Stimulated activated CD8-positive, alpha-beta memory T cell treated with anti-CD3 and anti-CD28 coated beads, Interleukin-7, amount 100 ng/mL, for 1 hour (primary cell): ENCODE measurements at places on chromosomes 5 and 9.

- DNase-seq, result no peak
These were observed 297.3 kb downstream of the NR3C1 start for GRCh38 chr5:143106174-143106573.

DNA sequence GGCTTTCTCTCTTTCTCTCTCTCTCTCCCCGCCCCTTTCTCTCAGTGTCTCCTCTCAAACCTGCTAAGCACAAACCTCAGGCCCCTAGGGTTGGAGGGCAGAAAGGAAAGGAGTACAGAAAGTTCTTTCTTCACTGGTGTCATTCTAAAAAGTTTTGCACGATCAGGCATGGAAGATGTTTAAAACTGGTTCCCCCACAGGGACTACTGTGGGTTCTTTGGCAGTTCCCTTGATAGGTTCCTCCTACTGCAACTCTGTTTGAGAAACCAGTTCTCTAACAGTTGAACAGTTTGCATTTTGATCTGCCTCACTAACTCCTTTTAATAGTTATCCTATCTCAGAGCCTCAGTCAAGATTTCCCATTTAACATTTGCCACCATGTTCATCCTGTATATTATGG, 82.9 kb downstream of the CDO1 start:
- no peak for DNase-seq

DNA sequence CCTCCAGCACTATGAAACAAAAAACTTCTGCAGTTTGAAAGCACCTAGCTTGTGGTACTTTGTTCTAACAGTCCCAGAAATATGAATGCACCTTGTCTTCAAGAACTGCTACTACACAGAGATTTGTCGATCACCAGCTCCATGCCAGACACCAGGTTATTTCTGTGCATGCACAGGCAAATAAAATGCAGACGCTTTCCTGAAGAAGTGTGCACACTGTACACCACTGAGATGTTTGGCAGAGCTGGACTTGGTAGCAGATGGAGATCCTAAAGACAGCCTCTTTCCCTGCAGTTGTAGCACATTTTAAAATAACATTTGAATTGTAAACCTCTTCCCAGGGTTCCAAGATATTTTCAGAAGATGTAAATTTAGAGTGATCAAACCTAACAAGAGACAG, 730.0 kb downstream of the MTRR start:
- DNase-seq, result no peak

GRCh38 chr9:132141344-132141947, 20.4 kb upstream of the NTNG2 start:
- no peak for DNase-seq

GRCh38 chr9:14350754-14351153, 36.8 kb upstream of the NFIB start:
- no peak for DNase-seq

- DNase-seq, result no peak
These were observed 267.9 kb upstream of the PDE4D start for GRCh38 chr5:60161340-60161934.

- no peak for DNase-seq
These were observed 29.5 kb downstream of the GNAQ start for GRCh38 chr9:78001946-78002731.

- no peak for DNase-seq
These were observed 949 bp downstream of the SERINC5 start for GRCh38 chr5:80254767-80255430.

- no peak for DNase-seq
These were observed 714 bp downstream of the SIGMAR1 start for GRCh38 chr9:34636791-34637355.

DNA sequence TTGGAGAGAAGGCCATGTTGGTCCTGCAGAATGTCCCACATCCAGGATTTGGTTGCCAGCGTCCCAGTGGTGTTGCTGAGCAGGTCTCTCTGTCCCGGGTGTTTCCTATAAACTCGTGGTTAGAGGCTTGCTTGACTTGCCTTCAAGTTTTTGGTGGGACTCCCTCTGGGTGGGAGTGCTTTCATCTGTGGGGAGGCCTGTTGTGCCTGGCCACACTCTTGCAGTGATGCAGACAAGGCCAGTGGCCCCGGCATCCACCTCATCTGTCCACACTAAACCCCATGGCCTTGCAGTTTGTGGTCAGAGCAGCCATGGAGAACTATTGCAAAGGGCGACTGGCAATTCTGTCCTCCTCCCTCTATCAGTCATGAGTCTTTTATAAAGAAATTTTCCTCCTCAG, 71.8 kb downstream of the PHF2 start:
- DNase-seq, result no peak

- DNase-seq, result peak; percentile 19
These were observed 24.9 kb downstream of the PCDHGC5 start for GRCh38 chr5:141513627-141514329.

DNA sequence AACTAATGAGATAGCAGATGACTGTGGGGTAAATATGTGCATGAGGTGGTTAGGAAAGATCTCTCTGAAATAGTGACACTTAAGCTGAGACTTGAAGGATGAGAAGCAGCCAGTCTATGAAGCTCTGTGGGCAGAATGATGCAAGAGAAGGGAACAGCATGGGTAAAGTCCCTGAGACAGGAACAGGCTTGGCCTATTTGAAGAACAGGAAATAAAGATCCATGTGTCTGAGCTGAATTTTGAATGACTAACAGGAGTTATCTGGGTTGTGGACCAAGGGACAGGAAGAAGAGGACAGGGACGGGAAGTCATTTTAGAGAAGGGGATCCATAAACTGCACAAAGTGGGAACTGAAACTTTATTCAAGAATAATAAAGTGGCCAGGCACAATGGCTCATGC, 25.6 kb upstream of the HMGCS1 start:
- DNase-seq, result no peak

DNA sequence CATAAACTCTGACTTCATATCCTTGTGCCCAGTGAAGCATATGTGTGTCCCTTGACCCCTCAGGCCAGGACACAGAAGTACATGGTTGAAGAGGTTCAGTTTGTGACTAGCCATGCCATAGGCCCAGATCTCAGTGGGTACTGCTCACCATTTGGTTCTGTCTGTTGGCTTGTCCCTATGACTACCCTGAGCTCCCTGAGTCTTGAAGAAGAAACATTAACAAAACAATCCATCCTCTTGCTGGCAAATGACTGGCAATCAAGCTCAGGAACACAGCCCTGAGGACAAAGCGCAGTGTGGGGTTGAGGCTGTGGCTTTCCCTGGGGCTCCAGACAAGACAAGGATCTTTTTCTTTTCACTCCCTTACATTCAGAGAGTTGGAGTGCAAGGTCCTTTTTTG, 46.3 kb downstream of the TNFAIP8 start:
- DNase-seq, result no peak

- no peak for DNase-seq
These were observed 732 bp downstream of the MARCHF11 start for GRCh38 chr5:16178745-16179372.

GRCh38 chr9:69322256-69322655, 2.8 kb upstream of the ENTREP1 start:
- no peak for DNase-seq

- DNase-seq, result no peak
These were observed 48.1 kb downstream of the ZNF622 start for GRCh38 chr5:16417398-16418074.

DNA sequence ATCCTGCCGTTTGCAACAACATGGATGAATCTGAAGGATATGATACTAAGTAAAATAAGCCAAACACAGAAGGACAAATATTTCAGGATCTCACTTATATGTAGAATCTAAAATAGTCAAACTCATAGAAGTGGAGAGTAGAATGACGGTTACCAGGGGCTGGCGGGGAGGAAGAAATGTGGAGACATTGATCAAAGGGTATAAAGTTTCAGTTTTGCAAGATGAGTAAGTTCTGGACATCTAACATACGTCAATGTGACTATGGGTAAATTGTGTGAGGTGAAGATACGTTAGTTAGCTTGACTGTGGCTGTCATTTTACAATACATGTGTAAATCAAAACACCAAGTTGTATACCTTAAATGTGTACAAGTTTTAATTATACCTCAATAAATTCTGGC, 200.3 kb downstream of the SNX18 start:
- DNase-seq, result no peak

GRCh38 chr5:88483964-88484672, 215.5 kb upstream of the TMEM161B start:
- no peak for DNase-seq

- no peak for DNase-seq
These were observed 17.2 kb upstream of the DPM2 start for GRCh38 chr9:127954831-127955293.

DNA sequence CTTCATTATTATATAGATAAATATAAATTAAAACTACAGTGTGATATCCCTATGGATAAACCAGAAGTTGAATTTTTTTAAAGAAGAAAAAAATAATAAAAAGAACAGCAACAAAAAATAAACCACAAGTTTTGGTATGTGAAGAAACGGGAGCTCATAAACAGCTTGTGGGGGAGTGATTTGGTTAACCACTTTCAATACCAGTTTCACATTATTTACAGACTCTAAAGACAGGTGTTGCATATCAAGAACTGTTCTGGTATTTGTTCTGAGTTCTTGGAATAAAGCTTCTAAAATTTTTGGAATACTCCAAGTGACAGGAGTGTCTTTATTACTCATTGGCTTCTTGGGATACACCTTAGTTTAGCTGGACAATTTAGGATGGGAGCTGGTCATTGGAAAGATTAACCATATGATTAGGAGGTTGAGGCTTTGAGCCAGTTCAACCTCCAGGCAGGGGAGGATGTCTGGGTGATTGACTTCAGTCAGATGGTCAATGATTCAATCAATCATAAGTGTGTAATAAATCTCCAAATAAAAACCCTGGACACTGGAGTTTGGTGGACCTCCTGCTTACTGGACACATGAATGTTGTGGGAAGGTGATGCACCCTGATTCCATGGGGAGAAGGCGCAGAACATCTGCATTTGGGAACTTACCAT, 2223.1 kb upstream of the C9orf72 start:
- no peak for DNase-seq

- no peak for DNase-seq
These were observed 12.6 kb downstream of the AUH start for GRCh38 chr9:91349115-91349555.

GRCh38 chr9:116096853-116097252, 56.7 kb upstream of the PAPPA start:
- DNase-seq, result no peak

DNA sequence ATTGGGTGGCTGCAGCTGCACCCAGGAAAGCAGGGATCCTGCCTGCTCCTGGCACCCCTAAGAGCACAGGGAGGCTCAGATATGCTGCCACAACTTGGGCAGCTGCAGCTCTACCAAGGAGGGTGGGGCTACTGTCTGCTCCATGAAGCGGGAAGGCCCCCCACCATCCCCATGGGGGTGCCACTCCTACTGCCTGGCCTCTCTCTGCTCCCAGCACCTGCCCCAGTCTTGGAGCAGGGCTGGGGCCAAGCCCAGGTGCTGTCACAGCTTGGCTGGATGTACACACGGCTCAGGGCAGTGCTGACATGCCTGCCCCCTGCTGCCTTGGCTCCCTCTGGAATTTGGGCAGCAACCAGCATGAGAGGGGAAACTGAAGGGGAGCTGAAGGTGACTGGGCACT, 214.7 kb upstream of the PLPPR1 start:
- no peak for DNase-seq

GRCh38 chr9:131703697-131704096, 36.2 kb downstream of the RAPGEF1 start:
- no peak for DNase-seq

GRCh38 chr9:93576258-93577077, at the start of gene PHF2:
Gene PHF2, plus strand, starts transcription at chr9:93576584. Its CDS starts 190 bp downstream, at chr9:93576774.
- DNase-seq, result no peak

GRCh38 chr9:36867672-36868471, 166.2 kb downstream of the PAX5 start:
- DNase-seq, result no peak

DNA sequence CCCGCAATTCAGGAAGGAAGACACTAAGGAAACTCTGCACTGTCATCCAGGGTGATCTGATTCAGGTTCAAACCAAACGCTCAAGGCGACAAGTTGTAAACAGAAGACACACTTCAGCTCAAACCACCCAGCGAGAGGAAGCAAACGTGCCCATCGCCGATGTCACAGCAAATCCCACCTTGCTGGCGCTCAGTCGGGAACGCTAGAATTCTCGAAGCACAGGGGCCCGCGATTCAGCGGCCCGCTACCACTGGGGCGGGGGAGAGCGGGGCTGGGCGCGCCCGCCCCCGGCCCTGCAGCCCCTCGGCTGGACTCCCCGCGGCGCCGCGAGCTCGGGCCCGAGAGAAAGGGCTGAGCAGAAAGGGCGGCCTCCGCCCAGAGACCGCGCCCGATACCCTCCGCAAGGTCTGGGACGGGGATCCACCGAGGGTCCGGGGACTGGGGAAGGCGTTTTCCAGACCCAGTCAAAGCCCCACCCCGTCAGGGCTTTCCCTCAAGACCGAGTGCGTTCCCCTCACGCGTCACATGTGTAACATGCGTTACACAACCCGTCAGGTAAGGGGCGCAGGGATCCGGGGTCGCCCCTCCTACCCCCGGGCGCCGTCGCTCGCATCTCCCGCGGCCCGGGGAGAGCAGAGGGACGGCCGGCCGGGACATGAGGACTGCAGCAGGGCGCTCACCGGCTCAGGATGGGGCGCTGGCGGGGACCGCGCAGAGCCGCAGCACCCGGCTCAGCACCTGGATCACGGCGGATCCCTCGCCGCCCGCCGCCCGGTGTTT, 469 bp downstream of the AGTPBP1 start:
- peak; percentile 25 for DNase-seq

DNA sequence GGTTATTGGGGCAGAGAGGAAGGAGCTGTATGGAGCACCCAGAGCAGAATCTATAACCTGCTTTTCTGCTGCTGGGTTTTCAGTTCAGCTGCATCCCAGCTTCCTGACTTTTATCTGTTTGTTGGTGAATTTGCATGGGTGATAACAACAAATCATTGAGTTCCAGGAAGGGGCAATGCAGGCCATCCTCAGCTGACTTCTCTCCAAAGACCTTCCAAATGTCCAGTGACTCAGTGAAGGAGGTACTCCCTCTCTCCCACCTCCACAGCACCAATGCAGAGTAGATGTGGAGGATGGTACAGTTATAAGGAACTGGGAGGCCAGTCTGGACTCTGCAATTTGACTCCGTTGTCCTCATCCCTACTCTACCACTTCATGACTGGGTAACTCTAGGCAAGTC, 1.6 kb upstream of the TXN start:
- no peak for DNase-seq

DNA sequence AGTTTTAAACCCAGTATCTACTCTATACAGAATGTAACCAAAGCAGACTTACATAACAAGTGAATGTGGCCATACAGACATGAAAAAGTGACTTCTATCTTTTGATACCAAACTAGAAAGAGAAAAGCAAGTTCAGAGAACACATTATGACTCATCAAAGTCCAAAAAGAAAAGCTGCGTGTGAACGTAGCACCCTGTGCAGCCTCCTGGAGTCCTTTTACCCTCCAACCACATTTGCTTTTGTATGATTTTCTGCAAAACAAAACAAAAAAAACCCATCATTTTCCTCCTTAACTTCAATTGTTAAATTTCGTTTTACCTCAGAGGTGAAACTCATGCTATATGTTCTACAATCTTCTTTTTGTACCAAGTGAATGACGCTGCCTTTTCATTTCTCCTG, 2.8 kb upstream of the SMARCA2 start:
- no peak for DNase-seq

- DNase-seq, result no peak
These were observed 887.0 kb downstream of the NR2F1-AS1 start for GRCh38 chr5:92694067-92694466.

- no peak for DNase-seq
These were observed 31.1 kb upstream of the PCA3 start for GRCh38 chr9:76733096-76733495.

GRCh38 chr5:123732257-123732656, 220.3 kb downstream of the CSNK1G3 start:
- no peak for DNase-seq

- DNase-seq, result no peak
These were observed 13.1 kb upstream of the STXBP1 start for GRCh38 chr9:127598839-127599549.

- no peak for DNase-seq
These were observed 38.9 kb downstream of the AHRR start for GRCh38 chr5:360257-361027.
